ENCODE measurements at places on chromosomes 7 and 10.

GRCh38 chr7:90771281-90771680 is 175.2 kb downstream of the CDK14 start:
- no peaks in the 10 kb centered on the region for H3K27me3 ChIP-seq
- no peaks in the 10 kb centered on the region for H3K36me3 ChIP-seq
- no peaks in the 10 kb centered on the region for H3K4me1 ChIP-seq

GRCh38 chr10:67793313-67793712 is 44.7 kb downstream of the DNAJC12 start:
- DNase-seq = no peak
- no peaks in the 10 kb centered on the region for H3K4me1 ChIP-seq
- no peaks in the 10 kb centered on the region for H3K27me3 ChIP-seq
- no peak overlapping the region for H3K27ac ChIP-seq
- no peaks in the 10 kb centered on the region for H3K36me3 ChIP-seq

GRCh38 chr7:138350701-138351357 is 109.2 kb upstream of the TRIM24 start:
- no peak overlapping the region for H3K27ac ChIP-seq
- no peaks in the 10 kb centered on the region for H3K36me3 ChIP-seq
- H3K4me1 ChIP-seq = no peaks in the 10 kb centered on the region
- no peak for DNase-seq
- H3K4me3 ChIP-seq = no peak overlapping the region

DNA sequence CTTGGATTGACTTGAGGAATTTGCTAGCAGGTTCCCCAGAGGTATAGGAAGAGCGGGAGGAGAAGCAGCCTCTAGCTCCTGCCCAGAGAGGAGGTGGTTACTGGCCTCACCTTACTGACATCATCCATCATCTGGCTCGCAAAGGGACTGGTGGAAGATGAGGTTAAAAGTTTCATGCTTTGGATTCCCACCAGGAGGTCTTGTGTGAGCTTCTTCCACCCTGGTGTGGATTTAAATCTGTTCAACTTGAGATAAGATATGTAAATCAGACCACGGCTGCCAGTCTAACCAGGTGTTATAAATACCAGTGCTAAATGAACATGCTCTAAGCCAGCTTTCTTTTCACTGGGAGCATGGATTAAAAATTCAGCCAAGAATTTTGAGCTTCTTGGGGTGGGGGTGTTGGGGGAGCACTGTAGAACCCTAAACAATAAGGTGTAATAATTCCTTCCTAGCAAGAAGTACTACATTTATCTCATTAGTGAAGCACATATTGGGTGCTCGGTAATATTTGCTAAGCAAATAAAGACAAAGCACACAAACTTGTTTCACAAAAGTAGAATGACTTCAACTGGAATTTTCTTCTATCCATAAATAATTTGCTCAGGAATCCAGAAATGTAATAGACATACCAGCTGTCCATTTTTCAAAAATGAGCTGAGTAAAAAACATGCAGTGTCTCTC is 7.8 kb downstream of the PROSER2 start:
- H3K4me1 ChIP-seq = no peaks in the 10 kb centered on the region
- H3K27me3 ChIP-seq = no peaks in the 10 kb centered on the region
- H3K4me3 ChIP-seq = no peak overlapping the region

DNA sequence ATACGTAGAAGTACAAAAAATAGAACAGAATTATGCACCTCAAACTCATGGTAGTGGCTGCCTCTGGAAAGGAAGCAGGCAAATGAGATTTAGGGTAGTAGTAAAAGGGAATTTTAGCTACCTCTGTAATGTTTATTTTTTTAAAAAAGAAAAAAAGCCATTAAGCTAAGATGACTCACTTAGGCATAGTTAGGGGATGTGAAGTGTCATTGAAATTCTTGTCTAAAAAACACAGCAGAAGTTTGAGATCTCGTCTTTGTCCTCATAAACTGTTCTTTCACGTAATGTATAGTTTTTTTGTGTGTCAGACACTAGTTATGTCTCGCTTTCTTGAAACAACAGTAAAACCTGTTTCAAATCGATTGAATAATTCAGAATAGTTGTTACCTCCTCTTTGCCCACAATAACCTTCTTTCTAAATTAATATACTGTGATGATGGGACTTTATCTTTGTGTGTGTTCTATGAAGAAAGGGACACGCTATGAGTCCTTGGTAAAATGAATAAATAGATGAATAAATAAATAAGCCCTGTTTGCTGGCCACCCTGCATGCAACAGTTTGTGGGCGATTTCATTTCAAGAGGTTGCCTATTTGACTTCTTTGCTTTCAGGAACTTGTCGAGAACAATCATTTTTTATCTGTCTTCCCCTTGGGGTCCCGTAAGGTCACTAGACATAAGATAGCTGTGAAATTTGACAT is 14.5 kb upstream of the FBXW4 start:
- no peaks in the 10 kb centered on the region for H3K27me3 ChIP-seq
- no peaks in the 10 kb centered on the region for H3K4me1 ChIP-seq
- DNase-seq = no peak
- H3K4me3 ChIP-seq = no peak overlapping the region
- H3K27ac ChIP-seq = no peak overlapping the region
